CD4-positive, alpha-beta T cell treated with Interleukin-15 for 4 hours (primary cell): ENCODE measurements at places on chromosomes 2 and 18.
A peak's percentile ranks its signal among the peaks of the same experiment; 100 is the strongest.

DNA sequence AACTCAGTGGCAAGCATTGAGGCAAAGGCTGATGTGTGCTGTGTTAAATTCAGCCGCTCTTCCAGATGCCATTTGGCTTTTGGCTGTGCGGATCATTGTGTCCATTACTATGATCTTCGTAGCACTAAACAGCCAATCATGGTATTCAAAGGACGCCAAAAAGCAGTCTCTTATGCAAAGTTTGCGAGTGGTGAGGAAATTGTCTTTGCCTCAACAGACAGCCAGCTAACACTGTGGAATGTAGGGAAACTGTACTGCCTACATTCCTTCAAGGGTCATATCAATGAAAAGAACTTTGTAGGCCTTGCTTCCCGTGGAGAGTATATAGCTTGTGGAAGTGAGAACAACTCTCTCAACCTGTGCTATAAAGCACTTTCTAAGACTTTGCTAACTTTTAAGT lies 195.5 kb upstream of the RAB12 start:
- no peak for DNase-seq

GRCh38 chr2:238488347-238488826 lies 61.7 kb downstream of the ASB1 start:
- DNase-seq = no peak

DNA sequence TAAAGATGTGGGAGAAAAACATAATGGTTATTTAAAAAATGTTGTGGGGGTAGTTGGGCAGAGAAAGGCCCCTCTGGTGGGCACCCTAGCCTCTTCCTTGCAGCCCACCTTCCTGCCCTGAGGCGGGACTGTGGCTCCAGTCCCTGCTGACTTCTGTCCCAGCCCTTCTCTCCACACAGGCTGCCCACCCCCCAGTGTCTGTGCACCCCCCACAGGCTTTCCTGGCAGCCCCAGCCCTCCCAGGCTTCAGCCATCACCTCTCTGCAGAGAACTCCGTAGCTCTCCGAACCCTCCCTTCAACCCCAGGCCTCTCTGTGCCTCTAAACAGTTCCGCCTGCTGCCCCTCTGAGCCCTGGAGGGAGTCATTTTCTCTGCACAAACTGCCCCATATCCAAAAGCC lies 75.4 kb downstream of the DYSF start:
- no peak for DNase-seq

GRCh38 chr18:79227621-79228020 lies 158.4 kb downstream of the ATP9B start:
- DNase-seq = no peak

- no peak for DNase-seq
Measured at GRCh38 chr2:233563663-233564430, 2.7 kb downstream of the USP40 start.

- no peak for DNase-seq
Measured at GRCh38 chr18:45856531-45856930, 31.1 kb downstream of the SIGLEC15 start.

- DNase-seq = no peak
Measured at GRCh38 chr2:207331674-207332073, 165.9 kb upstream of the KLF7 start.

GRCh38 chr2:39377226-39377939 lies 59.7 kb downstream of the MAP4K3 start:
- no peak for DNase-seq

DNA sequence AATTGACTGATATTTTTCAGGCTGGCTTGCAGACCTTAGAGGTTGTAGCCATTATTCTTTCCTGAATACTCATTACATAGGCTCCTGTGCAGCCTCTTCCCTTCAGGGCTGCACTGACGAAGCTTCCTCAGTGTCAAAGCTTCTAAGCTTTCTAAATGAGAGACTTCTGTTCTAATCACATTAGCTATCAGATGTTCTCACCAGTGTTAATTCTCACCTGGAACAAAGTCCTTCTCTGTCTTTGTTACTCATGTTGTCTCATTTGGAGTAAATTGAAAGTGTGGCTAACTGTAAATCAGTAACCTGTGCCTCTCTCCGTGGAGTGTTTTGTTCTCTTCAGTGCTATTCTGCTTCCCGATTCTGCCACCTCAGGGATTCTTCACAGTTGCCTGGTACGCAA lies 76.9 kb downstream of the MC4R start:
- no peak for DNase-seq

DNA sequence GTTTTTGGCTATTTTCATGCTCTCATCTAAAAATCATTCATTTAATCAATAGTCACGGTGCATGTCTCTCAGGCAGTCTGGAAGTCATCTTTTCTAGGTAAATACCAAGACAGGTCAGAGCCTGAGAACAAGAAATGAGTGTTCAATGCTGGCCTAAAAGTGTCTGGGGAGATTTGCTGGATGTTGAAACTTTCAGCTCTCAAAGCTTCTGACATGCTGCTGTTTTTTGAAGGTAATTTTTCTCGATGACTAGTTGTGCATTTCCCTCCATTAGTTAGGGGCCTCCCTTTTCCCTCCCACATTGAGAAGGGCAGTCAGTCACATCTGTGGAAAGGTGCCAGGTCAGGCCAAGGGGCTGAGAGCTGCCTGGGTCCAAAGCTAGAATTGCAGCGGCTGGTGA lies 115.6 kb downstream of the LPIN1 start:
- DNase-seq = no peak

DNA sequence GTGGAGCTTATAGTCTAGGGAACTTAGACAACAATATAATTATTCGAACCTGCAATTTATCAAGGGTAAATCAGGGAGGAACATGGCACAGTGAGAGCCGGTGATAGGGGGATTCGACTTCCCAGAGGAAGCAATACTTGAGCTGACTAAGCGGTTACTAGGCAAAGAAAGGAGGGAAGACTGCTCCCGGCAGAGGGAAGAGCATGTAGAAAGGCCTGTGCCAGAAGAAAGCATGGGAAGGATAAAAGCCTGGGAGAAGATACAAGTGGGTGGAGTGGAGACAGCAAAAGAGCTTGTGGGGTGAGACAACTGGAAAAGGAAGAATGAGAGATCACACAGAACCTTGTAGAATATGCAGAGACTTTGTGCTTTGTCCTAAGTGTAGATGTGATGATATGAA lies 93.3 kb downstream of the MARCHF4 start:
- no peak for DNase-seq

DNA sequence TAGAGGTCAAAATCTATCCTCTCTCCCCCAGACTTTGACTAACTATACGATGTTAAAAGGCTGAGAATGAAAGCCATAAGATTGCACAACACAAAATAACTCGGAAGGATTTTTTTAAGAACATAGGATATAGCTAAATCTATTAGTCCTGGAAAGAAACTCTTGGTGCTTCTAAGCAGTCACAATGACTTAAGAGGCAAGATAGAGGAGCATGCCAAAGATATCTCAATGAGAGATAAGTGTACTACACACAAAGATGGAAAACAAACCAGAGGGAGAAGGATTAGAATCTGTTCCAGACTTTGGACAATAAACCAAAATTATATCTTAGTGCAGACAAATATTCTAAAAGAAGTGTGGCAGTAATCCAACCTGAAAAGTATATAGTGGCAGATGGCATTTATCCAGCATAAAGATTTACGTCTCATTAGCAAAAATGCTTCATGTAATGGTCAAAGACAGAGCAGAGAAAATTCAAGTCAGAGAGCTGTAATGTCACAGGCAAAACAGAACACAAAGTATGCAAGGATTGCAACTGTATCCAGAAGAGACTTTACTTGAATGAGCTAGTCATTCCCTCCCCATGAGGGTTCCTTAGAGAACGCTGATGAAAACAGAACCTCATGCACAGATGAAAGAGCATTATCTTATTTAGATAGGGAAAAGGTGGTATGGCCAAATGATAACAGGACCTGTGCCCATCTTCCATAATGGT lies 28.8 kb upstream of the EVA1A start:
- no peak for DNase-seq

DNA sequence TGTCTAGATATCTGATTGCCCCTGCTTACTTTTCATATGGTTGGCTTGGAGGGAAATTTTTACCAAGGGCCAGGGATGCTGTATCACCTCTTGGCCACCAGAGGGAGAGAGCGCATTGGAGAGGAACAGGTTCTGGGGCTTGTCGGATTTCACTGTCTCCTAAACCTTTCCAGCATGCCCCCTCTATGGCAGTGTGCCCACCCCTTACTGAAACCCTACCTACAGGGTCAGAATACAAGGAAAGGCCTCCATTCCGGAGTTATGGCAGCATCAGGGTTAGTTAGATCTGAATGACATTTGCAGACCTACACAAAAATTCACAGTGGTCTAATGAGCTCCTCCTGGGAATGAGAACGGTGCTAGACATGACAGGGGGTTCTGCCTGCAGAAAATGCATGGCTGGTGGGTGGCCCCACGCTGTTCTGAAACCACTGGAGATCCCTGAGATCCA lies 5.8 kb downstream of the SLC14A2 start:
- DNase-seq = peak; percentile 45

GRCh38 chr2:224369028-224369632 lies 32.8 kb downstream of the FAM124B start:
- DNase-seq = peak; percentile 23

DNA sequence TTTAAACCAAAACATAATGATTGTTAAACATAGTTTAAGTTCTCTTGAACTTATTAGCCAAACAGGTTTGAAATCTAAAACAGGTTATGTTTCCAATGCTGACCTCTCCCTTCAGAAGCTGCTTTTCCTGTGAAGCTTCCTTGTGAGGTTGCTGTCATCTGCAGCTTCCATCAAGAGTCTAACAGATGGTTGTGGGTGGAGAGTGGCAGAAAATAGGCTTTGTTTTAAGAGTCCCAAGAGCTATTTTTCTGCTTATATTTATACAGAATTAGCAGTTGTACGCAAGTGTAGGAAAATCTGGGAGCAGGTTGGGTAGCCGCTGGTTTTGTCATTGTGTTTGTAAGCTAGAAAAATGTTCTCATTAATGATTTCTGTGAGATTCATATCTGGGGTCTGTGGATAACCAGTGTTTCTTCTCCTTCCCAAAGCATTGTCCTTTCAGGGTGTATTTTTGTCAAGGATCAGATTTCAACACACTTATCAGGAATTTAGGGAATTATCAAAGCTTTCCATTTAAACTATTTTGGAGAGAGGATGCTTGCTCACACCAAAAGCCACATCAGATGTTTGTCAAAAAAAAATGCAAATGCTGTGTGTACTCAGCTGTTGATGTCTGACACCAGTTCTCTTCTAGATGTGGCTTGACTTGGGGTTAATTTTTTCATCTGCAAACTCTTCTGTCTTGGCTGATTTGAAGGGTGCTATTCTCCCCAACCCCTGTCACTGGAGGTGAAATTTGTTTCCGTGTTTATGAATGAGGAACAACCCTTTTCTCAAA lies 78.1 kb upstream of the KIF5C start:
- DNase-seq = no peak

GRCh38 chr2:15714609-15715008 lies 122.9 kb downstream of the DDX1 start:
- no peak for DNase-seq

DNA sequence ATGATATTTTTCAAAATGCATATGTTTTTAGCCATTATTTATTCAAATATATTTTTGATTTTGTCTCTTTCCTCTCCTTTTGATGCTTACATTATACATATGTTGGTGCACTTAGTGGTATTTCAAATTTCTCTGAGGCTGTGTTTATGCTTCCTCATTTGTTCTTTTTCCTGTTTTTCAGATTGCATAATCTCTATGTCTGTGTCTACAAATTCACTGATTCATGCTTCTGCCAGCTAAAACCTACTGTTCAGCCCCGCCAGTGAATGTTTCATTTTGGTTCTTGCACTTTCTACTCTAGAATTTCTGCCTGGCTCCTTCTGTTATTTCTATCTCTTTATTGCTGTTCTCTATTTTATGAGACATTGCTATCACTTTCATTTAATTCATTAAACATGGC lies 951.7 kb upstream of the CNTNAP5 start:
- no peak for DNase-seq

GRCh38 chr2:237691908-237692600 lies 64.7 kb downstream of the LRRFIP1 start:
- peak; percentile 95 for DNase-seq

GRCh38 chr2:439556-440402 lies 151.9 kb upstream of the ALKAL2 start:
- no peak for DNase-seq

GRCh38 chr2:161238265-161238559 lies 70.0 kb upstream of the PSMD14 start:
- no peak for DNase-seq

- no peak for DNase-seq
Measured at GRCh38 chr2:129744649-129745048, 234.8 kb upstream of the RAB6C start.

DNA sequence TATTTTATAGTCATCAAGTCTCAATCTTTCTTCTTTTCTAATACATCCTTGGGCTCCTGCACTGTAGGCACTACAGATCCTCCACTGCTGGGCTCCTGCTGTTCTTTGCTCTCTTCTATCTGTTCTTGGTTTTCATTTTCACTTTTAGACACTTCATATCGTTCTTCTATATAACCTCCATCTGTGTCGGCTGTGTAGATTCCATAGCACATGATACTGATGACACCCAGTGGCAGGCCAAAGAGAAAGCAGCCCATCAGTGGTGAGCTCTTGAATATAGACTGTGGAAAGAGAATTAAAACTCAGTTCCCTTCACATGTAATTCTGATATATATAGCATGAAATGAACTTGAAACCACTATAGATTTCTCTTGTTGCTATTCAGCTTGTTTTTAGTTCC lies 38.0 kb downstream of the TMX3 start:
- DNase-seq = no peak

DNA sequence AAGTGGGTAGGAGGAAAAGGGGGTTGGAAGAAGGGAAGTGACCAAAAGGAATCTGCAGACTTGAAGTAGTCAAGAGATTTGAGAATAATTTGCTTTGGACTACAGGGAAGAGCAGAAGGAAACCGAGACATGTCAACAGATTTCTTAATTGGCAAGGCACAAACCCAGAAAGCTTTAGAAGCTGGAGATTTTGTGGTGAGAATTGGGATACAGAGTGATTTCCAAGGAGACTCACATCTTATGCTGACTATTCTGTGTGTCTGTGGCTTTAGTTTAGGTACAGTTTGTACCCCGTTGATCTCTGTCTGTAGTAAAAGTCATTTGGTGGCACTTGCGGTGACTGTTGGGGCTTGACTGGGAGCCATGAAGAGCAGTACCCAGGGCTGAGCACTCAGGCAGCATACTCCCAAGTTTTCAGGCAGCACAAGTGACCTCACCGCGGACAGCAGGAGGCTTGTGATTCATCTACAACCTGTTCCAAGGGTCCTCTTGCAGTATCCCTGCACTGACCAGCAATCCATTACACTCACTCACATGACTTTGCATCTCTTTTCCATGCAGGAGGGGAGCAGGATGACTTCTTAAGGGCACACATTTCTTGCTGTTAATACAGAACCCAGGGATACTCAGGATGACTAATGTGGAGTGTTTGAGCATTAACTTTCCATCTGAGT lies 97.1 kb upstream of the TNP1 start:
- no peak for DNase-seq

- DNase-seq = peak; percentile 3
Measured at GRCh38 chr18:13726972-13727331, 479 bp downstream of the RNMT start.
